A673 (cell line): ENCODE measurements at places on chromosomes 4 and X. TPM values are rescaled to one million over a fixed set of nuclear protein-coding genes. Genes with fewer than 3 reads are reported as not detected.

Gene USP26
- total RNA-seq = not detected in 2 replicates

Gene TMEM164
- total RNA-seq = 22.3 and 26.5 TPM in 2 replicates

Gene ZMAT1
- 1.2 and 2.5 TPM in 2 replicates for total RNA-seq

Gene ARSJ
- total RNA-seq = 3.8 and 4.6 TPM in 2 replicates

Gene EGF
- 24.6 and 26.7 TPM in 2 replicates for total RNA-seq

Gene TREX2
- total RNA-seq = 0.77 and 2.1 TPM in 2 replicates

Gene TSPAN6
- 39.4 and 40.2 TPM in 2 replicates for total RNA-seq

Gene CAMK2D
- total RNA-seq = 34.7 and 35.8 TPM in 2 replicates

Gene RIBC1
- 0.68 and 1.0 TPM in 2 replicates for total RNA-seq

DNA sequence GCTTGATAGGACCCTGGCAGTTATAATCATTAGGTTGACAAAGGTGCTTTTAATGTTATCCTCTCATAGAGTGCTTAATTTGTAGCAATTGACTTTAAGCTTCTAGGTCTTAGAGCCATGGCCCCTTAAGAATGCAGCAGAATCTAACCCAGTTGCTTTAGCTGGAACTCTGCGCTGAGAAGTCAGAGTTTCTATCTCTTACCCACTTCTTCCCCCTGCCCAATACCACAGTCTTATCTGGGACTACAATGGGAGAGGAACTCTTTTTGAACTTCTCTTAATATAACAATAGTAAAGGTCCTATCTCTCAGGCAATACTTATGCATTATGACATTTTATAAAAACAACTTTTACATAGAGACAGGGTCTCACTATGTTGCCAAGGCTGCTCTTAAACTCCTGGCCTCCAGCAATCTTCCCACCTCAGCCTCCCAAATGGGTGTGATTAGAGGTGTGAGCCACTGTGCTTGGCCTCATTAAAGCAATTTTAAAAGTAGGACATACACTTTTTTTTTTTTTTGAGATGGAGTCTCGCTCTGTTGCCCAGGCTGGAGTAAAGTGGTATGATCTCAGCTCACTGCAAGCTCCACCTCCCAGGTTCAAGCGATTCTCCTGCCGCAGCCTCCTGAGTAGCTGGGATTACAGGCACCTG is 1.8 kb downstream of the TLR10 start:
- DNase-seq = no peak

- DNase-seq = no peak
Observed at GRCh38 chr4:84639145-84639544, 56.2 kb downstream of the CDS1 start.

DNA sequence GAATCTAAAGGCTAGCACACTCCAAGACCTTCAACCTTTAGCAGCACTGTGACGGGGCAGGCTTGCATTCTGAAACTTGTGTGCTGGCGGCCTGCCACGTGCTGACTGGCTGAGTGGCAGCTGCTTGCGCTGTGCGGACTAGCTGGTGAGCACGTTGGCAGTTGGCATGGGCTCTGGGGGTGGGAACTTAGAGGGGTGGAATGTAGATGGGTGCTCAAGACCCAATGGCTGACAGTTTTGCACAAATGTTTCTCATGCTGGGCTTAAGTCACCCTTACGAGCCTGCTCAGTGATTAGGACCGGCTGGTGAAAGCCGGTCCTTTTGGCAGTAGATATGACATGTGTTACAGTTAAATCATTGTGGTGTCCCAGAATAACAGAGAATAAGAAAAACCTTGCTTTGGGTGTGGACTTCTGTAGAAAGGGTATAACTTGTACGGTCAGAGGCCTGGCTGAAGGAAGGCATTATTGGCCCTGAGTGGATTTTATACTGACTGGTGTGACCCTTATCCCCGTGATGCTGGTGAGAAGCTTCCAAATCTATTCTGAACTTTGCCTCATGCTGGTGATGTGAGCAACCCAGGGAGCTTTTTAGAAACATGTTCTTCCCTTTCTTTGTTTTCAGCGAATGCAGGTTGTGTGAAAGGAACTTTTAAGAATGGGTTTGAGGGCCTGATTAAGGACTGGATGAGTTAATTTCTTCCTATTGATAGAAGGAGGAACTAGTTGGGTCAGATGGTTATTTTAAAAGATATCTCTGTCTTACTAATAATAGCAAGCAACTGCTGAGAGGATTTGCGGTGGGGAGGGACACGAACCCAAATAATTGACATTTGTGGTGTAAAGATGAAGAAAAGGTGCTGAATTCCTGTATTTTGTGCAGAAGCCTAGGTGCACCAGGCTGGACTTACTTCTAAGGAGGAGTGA is 107.4 kb upstream of the SLC4A4 start:
- peak; percentile 39 for DNase-seq

DNA sequence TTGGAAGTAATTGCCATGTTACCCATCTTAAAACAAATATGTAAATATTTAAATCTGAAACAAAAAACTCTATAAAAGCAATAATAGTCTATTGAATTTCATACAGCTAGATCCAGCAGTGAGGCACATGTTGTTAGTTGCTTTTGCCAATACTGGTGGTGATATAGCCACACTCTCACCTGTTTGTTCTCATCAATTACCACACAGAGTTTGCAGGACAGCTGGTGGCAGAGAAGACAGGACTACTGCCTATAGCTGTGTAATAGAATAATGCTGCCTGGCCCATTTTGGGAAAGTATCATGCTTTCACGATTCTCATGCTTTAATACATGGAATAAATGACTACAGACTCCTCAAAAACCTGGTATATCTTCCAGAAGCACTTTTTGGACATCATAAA is 3.7 kb upstream of the PRR32 start:
- no peak for DNase-seq

DNA sequence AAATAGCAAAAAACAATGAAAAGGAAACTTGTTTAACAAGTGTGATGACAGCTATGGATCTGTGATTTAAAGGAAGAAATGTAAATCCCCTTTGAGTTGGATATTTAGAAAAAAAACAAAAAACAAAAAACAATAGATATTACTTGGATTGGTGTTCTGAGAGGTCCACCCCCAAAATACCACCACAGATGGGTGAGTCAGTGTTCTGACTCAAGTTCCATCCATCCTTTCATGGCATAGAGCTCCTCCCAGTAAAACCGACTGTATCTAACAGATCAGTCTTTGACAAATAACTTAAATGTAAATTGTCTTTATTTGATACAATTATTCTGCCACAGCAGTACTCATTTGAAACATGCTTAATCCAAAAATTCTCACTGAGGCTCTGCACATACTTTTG is 27.4 kb downstream of the TMPRSS11B start:
- DNase-seq = no peak

- DNase-seq = peak; percentile 70
Observed at GRCh38 chr4:120694973-120695372, 227.6 kb downstream of the PRDM5 start.

DNA sequence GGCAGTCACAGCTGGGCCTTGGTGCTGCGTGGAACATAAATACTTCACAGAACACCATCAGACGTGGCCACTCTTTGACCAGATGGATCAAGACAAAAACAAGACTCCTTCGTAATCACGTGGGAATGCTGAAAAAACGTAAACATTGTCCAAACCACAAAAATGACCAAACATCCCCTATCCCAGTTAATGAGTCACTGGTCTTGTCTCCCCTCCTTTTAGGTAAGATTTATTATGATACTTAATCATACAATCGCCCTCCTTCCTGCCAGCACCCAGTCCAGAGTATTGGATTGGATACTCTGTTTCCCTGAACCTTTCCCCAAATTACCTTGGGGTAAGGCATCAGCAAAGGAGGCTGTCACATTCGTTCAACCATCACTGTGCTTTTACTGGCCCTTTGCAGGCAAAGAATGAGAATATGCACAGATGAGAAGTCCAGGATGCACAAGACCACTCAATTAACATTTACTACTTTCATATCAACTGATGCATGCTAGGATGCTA is 601 bp upstream of the TCEANC start:
- peak; percentile 2 for DNase-seq

- no peak for DNase-seq
Observed at GRCh38 chrX:6849716-6850414, 297.6 kb upstream of the STS start.

DNA sequence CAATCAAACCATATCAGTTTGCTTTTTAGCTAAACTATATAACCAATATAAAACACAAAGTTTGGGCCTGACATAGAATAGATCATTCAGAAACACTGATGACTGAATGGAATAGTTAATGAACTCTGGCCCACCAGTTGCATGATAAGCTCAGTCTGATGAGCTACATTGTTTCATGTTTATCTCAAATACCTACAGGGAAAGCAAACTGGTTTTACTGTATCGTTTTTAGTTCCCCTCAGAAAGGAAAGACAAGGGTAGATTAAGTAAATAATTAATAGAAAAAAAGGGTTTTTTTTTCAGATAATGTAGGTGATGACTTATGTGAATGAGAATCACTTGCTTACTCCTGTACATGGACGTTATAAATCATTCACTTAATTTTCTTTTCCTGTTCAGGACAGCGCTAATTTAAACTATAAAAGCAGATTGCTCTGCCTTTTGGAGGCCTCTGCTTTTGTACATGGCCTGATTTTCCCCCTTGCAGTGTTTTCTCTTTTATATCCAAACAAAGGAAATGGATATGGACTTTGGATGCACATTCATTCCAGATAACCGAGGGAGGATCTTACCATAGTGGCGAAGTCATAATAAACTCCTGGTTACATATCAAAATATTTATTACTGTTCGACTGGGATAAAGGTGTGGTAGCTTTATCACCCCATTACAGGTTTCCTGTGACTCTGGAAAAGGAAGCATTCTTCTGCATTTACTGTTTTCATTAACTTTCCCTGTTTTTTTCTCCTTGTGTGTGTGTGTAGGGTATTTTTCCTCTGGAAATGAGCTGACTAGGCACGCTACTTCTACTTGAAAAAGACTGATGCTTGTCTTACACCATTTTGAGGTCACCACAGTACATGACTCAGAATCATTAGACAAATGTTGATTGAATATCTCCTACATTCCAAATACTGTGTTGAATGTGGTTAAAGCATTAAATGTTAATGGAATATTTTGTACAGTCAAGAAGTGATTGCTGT is 373.1 kb upstream of the HS3ST1 start:
- no peak for DNase-seq

GRCh38 chr4:159178979-159179969 is 76.4 kb downstream of the RAPGEF2 start:
- no peak for DNase-seq

DNA sequence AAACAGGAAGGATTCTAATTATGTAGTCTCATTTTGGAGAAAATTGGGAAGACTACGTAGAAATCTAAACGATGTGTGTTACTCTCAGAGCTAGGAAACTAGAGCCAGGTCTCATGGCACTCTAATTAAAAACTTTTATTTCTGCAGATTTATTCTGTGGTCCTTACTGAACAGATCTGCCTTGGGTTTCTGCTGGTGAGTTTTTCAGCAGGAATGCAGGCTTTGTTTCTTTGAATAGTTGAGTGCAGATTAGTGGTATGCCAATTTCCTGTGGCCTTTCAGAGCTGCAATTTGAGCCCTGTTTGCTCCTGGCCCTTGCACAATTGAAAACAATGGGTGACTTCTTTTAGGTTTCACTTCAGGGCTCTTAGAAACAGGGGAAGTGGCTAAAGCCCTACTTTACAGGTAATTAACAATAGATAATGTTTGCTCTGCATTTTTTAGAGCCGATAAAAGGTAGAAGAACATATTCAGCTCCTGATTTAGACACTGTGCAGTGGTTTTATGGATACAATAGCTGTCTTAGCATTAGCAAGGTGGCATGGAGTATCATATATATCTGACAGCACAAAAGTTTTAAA is 21.8 kb downstream of the SPRY1 start:
- peak; percentile 96 for DNase-seq

- DNase-seq = no peak
Observed at GRCh38 chr4:130563889-130564418, 1468.0 kb downstream of the C4orf33 start.

DNA sequence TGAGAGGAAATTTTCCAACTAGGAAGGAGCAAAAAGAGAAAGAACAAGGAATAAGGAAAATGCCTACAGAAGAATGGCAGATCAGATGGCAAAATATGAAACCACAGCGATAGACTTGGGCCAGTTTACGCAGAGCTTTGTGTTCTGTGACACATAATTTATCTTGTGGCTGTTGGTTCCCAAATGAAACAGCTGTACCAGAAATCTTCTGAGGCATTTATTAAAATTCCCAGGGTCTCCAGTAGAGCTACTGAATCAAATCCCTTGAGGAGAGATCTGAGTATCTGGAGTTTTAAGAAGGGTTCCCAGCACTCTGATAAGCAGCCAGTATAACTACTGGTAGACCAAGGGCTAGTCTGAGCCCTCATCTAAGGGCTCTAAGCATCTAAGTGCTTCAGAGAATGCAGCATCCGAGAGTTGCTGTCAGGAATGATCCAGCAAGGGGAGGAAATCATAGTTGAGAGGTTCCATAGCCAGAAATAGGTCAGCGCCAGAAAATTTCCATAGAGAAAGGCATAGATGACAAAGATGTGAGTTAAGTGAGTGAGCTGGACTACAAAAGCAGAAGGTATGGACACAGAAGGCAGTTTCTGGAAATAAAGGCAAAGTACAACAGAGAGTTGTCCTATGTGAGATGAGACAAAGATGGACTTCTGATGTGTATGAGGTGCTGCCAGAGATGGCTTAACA is 46.3 kb upstream of the FAM241A start:
- DNase-seq = no peak

DNA sequence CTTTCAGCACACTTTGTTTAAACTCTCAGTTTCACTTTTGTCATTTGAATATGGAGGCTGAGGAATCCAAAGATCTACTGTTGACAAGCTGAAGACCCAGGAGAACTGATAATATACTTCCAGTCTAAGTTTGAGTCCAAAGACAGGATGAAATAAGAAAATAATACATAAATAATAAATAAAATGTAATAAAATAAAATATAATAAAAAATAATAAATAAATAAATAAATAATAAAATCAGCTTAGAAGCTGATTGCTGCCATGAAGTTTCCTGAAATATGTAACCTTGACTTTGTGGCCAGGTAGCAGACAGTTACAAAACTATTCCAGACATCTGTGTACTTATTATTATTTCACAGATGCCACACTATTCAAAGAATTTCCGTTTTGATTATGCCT is 55.0 kb downstream of the NPY2R start:
- no peak for DNase-seq

- DNase-seq = no peak
Observed at GRCh38 chr4:80423553-80424224, 88.2 kb downstream of the CFAP299 start.

GRCh38 chr4:6909970-6910339 is 329 bp downstream of the TBC1D14 start:
- peak; percentile 55 for DNase-seq
